ENCODE measurements at places on chromosomes 6 and 20. TPM values are rescaled to one million over a fixed set of nuclear protein-coding genes. Genes with fewer than 3 reads are reported as not detected.

Gene THEMIS
- total RNA-seq = not detected

Gene SUMO4
- total RNA-seq = 0.73 TPM

Gene MEI4
- 0.18 TPM for total RNA-seq

Gene SH3BGRL2
- total RNA-seq = 13.8 TPM

Gene LRRN4
- total RNA-seq = 0.64 TPM

Gene SLPI
- 0.74 TPM for total RNA-seq

Gene OCSTAMP
- total RNA-seq = not detected

- no peak for DNase-seq
Observed at GRCh38 chr6:38176797-38177751, 357.5 kb downstream of the ZFAND3 start.

DNA sequence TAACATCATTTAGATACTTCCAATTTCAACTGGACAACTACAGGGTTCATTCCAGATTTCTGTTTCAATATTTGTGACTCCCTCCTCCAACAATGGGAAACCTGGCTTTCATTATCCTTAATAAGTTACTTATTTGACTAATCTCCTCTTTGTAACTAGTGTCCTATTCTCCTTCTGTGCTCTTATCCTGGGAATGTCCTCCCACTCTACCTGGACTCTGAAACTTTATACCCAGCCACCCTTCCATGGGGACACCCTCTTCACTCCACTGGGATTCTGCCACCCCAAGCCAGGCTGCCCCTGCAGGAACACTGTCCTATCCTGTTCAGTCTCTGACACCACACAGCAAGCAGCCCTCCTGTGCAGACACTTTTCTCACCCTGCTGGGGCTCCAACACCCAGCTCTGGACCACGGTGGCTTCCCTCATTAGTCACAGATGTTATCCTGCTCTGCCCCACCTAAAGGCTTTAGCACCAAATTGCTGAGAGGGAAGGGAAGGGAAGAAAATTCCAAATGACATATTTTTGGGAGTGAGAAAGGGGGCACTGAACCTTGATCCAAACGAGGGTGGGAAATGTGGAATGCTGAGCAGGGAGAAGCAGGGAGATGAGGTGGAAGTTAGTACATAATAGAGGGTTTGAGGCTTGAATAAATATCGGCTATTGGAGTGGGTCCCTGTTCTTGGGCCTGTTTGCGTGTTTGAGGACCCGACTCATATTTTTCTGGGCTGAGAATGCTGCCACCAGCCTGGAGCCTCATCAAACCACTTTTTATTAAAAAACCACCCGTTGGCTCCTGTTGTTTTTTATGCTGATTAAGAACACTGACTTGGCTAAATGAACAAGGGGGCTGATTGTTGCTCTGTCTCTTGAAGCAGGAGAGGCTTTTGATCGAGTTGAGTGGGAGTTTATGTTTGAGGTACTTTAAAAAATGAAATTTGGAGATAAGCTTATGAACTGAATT lies 54.0 kb upstream of the AKIRIN2 start:
- no peak for DNase-seq

DNA sequence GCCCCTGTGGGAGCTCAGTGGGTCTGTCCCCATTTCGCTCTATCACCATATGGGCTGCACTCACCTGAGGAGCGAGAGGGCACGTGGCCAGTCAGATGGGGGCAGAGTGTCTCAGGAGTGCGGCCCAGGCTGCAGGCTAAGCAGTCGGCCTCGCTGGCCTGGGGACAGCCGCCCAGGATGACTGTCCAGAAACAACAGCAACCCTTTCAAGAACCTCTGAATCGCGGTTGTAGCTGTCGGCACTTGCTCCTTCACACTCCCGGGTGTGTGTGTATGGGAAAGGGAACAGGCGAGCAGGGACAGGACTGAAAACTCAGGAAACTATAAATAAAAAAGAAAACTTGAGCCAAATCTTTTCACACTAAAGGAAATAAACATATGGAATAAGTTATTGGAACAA lies 63.1 kb downstream of the TFAP2A start:
- no peak for DNase-seq

DNA sequence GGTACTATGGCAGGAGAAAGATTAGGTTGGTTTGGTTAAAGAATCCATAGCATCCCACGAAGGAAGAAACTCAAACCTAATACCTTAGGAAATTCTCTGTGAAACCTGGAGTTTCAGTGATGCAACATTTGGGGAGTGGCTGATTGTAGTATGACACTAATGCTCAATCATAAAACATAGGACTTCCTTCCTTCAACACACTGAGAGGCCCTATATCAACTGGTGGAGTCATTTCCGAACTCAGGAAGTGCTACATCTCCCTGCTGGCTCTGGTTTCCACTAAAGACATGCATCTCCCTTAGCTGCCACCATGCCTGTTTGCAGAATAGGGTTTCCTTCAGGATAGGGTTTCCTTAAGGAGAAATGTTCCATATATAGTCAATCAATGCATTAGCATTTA lies 5.2 kb upstream of the MANEA start:
- no peak for DNase-seq

- no peak for DNase-seq
Observed at GRCh38 chr6:146856296-146856695, 257.5 kb downstream of the ADGB start.

GRCh38 chr20:52012079-52012478 lies 179.5 kb downstream of the ZFP64 start:
- no peak for DNase-seq

- no peak for DNase-seq
Observed at GRCh38 chr6:134883314-134883713, 66.6 kb downstream of the ALDH8A1 start.

GRCh38 chr6:15061180-15061641 lies 184.7 kb upstream of the JARID2 start:
- peak; percentile 26 for DNase-seq

DNA sequence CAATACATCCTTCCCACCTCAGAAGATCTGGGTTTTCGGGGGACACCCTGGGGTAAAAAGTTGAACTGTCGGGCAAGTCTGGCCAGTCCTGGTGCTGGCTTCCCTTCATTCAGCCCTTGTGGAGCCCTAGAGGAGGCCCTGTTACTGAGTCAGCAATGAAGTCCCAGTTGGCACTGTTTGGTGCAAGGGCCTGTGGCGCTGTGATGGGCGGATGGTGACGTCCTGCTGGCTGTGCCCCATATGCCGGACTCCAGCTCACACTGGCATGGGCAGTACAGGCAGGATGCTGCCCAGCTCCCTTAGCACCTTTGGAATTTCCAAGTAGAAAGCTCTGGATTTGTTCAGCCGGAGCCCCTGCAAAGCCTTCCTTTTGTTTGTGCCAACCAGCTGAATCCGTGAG lies 186.2 kb upstream of the PMEPA1 start:
- no peak for DNase-seq

- DNase-seq = no peak
Observed at GRCh38 chr6:17710331-17710730, 3.6 kb upstream of the NUP153 start.

DNA sequence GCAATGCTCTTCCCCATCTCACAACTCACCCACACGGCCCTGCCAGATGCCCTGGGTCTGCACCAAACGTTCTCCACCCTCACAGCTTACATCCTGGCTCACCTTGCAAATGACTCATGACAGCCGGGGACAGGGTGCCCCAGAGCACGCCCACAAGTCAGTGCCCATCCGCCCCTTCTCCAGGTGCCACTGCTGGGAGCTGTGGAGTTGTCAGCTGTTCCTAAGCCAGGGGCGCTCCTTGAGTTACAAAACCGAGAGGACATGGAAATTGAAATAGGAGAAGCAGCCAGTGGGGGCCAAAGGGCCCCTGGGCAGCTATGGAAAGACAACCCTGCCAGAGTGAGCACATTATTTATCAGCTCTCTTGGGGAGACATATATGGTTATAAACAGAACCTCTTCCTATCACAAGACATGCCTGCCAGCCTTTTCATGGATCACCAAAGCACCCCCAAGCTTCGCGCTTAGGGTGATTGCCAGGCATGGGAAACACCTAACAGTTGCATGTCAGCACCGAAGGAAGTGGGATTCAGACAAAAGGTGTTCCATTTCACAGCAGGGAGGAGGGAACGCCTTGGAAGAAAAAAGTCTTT lies 236.8 kb downstream of the LY86 start:
- no peak for DNase-seq

DNA sequence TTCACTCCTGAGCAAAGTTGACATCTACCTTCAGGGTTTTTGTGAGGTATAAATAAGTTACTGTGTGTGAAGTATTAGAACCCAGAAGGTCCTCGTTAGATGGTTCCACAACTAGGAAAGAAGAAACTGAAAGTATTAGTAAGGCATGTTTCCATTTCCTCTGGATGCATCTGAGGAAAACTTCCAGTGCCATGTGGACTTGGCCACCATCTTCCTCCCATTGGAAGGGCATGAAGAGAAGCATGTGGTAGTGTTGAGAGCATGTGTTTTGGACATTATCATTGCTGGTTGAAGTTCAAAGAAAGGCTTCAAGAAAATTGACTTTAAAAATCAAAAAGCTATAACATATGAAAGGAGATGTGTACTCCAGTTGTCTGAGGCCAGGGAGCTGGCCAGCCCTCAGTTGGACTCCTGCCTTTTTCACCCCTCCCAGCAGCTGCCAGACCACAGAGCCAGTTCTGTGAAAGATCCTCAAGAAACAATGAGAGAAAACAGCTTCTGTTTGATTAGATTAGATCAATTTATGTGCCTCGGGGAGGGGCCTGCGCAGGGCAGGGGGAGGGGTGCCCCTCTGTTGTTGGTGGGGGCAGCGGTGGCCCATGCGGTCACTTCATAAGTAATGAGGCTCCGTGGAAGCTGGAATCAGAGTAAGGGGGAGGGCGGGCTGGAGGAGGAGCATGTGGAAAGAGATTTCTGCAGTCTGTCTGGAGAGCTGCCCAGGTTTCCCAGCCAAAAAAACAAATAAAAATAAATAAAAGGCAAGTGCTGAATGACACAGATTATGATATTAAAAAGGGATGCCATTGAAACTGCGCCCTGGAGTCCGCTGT lies 154.0 kb downstream of the JARID2 start:
- DNase-seq = no peak

DNA sequence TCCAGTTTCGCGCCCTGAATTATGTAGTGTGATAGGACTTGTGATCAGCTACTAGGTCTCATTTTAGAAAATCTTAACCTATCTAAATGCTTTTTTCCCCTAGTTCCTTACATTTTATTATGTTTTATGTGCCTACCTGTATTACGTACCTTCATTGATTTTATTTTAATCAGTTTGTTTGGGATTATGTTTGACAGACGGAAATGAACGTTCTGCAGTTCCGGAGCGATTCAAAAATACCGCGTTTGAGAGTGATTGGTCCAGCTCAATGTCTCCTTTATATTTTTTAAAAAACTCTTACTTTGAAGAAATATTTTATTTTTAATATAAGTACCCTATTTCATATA lies 114.3 kb upstream of the BTN3A2 start:
- no peak for DNase-seq

- DNase-seq = no peak
Observed at GRCh38 chr6:150738092-150738629, 127.3 kb upstream of the MTHFD1L start.

GRCh38 chr6:47308198-47308517 lies 1.5 kb downstream of the TNFRSF21 start:
- no peak for DNase-seq

Data from WTC11 (cell line).